ELR (cell line): ENCODE measurements at places on chromosomes 6 and 20.
A peak's percentile ranks its signal among the peaks of the same experiment; 100 is the strongest.

DNA sequence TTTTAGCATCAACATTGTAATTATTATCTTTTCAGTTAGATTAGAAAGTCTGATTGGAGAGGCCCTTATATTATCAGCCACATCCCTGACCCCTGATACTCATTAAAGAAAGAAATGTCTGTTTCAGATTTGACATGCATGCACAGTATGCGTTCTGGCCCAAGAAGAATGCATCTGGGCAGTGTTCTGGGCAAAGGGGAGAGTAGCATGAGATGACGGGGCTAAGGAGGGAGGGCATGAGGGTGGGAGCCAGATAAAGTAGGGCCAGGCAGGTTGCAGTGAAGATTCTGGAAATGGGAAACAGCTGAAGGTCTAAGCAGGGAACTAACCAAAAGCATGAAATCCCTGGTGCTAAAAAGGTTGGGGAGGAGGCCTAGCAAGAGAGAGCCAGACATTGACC is 7.3 kb downstream of the SAYSD1 start:
- DNase-seq: no peak

DNA sequence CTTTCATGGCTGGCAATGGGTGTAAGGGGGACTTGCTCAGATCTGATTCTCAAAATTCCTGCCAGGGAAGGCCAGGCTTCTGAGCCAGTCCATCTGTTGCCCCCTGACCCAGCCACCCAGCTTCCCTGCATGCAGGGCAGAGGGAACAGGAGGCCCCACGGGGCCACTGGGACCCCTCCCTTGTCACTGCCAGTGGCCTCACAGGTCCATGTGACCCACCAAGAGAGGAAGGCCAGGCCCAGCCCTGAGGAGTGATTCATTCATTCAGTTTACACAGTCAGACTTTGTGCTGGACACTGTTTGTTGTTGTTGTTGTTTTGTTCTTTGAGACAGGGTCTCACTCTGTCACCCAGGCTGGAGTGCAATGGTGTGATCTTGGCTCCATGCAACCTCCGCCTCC is 39.5 kb downstream of the UBE2V1 start:
- DNase-seq: no peak

GRCh38 chr6:107683183-107683582 is 140.9 kb downstream of the SCML4 start:
- DNase-seq: no peak

- DNase-seq: peak; percentile 85
Observed at GRCh38 chr20:43749734-43750294, 23.0 kb upstream of the GTSF1L start.

DNA sequence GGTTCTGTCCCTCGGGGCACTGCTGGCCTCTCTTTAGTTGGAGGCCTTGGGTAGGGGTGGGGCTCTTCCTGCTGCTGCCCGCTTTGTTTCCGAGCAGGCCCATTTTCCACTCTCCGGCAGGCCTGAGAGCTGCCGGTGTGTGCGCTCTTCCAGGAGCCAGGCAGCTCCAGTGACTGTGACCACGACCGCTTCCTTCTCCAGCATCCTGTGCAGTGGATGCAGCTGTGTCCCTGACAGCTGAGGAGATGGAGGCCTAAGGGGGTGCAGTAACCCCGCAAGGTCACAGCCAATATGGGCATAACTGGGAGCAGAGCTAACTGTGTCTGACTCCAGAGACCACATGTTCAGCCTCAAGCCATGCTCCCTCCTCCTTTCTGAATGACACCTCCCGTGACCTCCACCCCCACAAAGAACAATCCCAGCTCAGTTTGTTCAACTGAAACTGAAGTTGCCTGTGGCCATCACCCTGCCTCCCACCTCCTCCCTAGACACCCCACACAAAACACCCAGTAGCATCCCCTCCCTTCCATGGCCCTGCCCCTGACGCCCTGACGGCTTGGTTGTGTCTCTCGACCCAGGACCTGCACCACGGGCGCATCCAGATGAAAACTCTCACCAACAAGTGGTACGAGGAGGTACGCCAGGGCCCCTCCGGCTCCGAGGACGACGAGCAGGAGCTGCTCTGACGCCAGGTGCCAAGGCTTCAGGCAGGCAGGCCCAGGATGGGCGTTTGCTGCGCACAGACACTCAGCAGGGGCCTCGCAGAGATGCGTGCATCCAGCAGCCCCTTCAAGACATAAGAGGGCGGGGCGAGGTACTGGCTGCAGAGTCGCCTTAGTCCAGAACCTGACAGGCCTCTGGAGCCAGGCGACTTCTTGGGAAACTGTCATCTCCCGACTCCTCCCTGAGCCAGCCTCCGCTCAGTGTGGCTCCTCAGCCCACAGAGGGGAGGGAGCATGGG is 27.8 kb downstream of the SPATA2 start:
- peak; percentile 29 for DNase-seq

- no peak for DNase-seq
Observed at GRCh38 chr6:139905404-139906052, 531.1 kb upstream of the CITED2 start.

GRCh38 chr20:56245761-56246160 is 2.8 kb upstream of the MC3R start:
- DNase-seq: peak; percentile 76

- DNase-seq: no peak
Observed at GRCh38 chr20:63940071-63940471, 16.1 kb downstream of the UCKL1 start.

GRCh38 chr6:130720076-130720715 is 107.0 kb upstream of the SMLR1 start:
- DNase-seq: no peak

DNA sequence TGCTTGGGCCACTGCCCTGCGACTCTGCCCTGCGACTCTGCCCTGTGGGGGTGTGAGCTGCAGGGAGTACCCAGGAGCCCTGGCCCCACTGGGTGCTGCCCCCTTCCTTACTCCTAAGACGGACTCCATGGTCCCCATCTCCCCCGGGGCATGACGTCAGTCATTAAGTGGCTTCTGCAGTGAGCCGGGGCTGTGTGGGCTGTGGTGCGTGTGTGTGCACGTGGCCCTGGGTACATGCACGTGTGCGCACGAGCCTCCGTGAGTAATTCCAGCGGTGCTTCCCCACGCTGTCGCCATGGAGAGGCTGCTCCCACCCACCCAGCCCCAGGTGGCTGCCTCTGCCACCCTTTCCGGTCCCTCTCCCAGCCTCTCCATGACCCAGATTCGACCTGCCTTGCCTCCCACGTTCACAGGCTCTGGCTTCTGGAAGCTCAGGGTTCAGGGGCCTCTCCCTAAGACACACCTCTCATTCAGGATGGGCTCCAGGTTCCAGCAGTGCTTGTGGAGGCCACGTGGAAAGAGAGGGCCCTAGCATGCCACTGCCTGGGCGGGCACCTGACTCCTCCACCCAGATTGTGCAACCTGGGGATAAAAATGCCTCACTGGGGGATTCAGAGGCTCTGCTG is 88.3 kb downstream of the DLGAP4 start:
- no peak for DNase-seq

- peak; percentile 100 for DNase-seq
Observed at GRCh38 chr20:53773792-53774401, 180.3 kb upstream of the ZNF217 start.

DNA sequence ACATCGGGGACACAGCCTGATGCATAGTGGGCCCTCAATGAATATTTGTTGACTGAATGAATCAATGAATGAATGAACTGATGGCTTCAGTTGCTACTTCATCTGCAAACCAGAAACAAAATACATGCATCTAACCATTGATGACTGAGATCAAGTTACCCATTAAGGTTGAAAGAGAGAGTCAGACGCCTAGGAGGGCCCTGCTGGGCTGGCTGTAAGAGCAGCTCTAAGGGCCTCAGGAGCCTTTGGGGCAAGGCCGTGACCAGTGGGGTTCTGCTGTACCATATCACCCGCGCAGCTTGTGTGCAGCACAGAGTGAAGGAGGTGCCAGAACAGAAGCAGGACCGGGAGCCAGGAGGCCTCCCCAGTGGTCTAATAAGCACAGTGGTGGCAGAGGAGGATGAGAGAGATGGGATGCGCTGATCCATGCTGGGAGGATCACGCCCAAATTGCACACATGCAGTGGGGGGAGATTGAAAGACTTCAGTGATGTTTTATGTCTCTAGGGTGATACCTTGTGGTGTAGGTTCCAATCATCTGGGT is 96.1 kb upstream of the KCNG1 start:
- no peak for DNase-seq

GRCh38 chr6:100084991-100085364 is 91.0 kb upstream of the MCHR2 start:
- no peak for DNase-seq

GRCh38 chr20:46784436-46785127 is 75.1 kb downstream of the SLC2A10 start:
- peak; percentile 49 for DNase-seq

DNA sequence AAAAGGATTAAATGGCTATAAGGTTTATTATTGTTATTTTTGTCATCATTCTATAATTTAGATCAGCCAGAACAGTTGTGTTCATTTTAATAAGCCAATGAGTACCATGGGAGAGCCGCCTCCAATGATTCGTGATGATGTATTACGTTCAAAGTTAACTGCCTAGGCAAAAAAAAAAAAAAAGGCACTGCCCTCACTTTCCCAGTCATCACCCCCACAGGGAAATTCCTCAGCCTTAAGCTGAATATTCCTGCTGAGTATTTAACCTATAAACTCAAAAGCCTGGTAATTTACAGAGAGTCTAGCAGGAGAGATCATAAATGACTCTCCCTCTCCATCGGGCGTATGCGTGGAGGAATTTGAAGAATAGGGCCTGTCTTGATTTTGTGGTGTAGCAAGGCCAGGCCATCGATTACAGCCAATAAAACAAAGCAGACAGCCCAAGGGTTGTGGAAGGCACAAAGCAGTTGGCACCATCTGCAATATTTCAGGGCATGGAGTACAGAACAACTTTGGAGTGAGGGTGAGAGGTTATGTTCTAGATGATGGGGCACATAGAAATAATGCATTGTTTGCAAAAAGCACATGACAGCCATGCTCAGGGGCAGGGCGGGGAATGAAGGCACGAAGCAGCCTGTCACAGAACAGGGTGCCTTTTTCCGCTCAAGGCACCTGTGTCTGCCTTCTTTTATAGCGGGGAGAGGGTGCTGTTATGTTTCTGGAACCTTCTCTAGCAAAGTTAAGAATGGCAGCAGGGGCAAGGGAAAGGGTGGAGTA is 138.2 kb upstream of the DTNBP1 start:
- DNase-seq: peak; percentile 43

DNA sequence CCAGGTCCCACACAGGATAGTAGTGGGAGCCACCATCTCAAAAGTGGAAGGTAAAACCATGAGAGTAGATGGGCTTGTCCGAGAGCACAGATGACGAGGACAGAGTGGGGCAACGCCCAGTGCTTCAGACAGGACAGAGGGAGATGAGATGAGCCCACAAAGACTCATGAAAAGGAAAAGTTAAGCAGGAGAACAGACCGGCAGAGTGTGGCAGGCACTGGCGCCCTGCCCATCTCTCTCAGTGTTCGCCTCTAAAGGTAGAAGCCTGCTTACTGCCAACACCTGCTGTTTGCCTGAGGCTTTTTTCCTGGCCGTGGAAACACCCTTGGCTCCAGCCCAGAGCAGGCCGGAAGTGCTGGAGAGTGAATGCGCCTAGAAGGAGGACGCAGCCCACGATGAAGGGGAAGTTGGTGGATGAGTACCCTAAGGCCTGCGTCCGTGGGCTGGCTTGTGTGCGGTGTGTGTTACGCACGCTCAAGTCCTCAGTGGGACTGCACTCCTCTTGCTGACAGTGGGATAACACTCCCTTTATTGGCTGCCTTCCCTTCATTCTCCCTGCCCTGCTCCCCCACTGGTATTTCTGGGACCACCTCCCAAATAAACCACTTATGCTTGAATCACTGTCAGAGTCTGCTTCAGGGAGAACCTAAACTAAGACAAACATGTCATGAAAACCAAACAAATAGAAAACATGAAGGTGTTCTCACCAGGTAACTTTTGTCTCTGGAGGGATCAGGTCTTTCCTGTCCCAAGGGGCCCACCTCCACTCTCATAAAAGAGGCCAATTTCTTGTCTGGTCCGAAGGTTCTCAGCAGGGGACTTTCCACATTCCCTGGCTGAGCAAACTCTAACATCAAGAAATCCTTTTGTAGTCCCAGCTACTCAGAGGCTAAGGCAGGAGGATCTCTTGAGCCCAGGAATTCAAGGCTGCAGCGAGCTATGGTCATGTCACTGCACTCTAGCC is 9.1 kb upstream of the FOXP4 start:
- DNase-seq: no peak

GRCh38 chr6:159481897-159482296 is 211.1 kb downstream of the SOD2 start:
- no peak for DNase-seq

GRCh38 chr6:25623065-25623464 is 28.9 kb upstream of the SCGN start:
- no peak for DNase-seq

GRCh38 chr20:17698384-17698783 is 1.4 kb upstream of the BANF2 start:
- DNase-seq: no peak

- peak; percentile 88 for DNase-seq
Observed at GRCh38 chr6:18147160-18147559, 7.7 kb downstream of the TPMT start.

DNA sequence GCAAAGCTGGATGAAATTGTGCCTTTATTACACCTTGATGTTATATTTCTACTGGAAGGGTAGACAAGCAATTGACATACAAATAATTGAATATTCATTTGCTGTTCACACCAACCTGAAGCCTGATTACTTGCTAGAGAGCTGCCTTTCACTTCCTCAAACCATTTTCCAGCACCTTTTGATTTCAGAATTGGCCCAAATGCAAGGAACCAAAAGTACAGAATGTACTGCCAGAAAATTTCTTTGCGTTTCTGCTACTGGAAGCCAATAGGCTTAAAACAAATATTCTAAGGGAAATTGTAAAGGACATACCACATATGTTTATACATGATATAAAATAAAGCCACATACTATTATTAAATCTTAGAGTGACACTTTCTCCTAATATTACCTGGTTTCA is 94.5 kb downstream of the RFPL4B start:
- no peak for DNase-seq

- DNase-seq: peak; percentile 54
Observed at GRCh38 chr6:13407709-13408695, 79.4 kb downstream of the GFOD1 start.

DNA sequence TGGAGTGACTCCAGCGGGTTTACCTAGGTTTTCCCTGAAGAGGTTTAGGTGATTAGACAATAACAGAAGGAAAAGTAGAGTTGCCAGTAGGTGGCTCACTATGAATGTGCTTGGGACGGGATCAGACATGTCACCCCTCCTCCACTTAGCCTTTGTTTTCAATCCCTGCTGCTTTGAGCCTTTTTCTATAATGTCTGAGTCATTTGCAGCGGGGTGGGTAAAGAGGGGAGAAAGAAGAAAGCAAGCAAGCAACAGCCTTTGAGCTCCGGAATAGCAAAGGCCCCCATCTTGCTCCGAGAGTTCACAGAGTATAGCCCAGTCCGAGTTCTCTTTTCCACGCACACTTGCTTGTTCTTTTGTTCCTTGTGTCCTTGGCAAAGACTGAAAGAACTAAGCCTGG is 129.1 kb downstream of the PACRG start:
- peak; percentile 88 for DNase-seq

- no peak for DNase-seq
Observed at GRCh38 chr20:62007127-62007647, 58.5 kb downstream of the TAF4 start.
